Fibroblast of lung (primary cell): ENCODE measurements at places on chromosomes 2 and 18. TPM values are rescaled to one million over a fixed set of nuclear protein-coding genes. Genes with fewer than 3 reads are reported as not detected.

ZNF804A gene
- 0.77 and 3.0 TPM in 2 replicates for total RNA-seq

C2orf80 gene
- total RNA-seq: not detected in 2 replicates

TBR1 gene
- not detected in 2 replicates for total RNA-seq

GREB1L gene
- total RNA-seq: 0.26 and 0.33 TPM in 2 replicates

SIX3 gene
- not detected in 2 replicates for total RNA-seq

NAPG gene
- 30.8 and 33.7 TPM in 2 replicates for total RNA-seq

PLCL1 gene
- 0.83 and 1.3 TPM in 2 replicates for total RNA-seq
